Stimulated activated CD4-positive, alpha-beta T cell treated with anti-CD3 and anti-CD28 coated beads, TNF-alpha, amount 100 ng/mL, for 1 hour (primary cell): ENCODE measurements at places on chromosomes 5 and 9.
A peak's percentile ranks its signal among the peaks of the same experiment; 100 is the strongest.

- no peak for DNase-seq
Observed at GRCh38 chr5:32474209-32474854, 29.8 kb upstream of the ZFR start.

- DNase-seq = peak; percentile 19
Observed at GRCh38 chr9:128456613-128457061, 831 bp downstream of the ODF2 start.

DNA sequence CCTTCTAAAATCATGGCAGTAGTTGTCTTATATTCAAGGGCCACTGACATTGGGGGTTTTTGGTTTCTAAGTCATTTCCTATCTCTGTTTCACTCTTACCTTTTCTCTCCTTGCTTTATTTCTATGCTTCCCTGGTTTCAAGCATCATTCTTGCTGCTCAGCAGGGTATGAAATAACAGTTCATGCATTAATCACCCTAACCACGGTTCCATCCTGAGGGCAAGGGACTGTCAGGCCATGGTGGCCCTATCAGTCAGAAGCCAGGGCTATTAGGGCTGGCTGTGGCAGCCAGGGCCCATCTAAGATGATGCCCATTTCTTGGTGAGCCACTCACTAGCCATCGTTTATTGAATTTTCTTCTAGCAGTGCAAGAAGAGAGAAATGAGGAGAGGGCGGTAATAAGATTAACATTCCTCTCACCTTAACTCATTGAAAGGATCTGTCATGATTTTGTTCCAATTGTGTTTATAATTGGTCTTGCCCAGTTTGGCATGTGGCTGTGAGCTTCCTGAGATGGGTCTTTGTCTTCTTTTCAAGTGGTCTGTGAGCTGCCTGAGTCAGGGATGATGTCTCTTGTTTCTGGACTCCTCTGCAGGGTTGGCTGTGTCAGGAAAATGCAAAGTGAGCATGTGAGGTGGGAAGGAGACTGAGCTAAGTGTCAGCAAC is 45.2 kb downstream of the CYSTM1 start:
- no peak for DNase-seq

GRCh38 chr9:116318468-116319374 is 165.1 kb downstream of the PAPPA start:
- DNase-seq = no peak

DNA sequence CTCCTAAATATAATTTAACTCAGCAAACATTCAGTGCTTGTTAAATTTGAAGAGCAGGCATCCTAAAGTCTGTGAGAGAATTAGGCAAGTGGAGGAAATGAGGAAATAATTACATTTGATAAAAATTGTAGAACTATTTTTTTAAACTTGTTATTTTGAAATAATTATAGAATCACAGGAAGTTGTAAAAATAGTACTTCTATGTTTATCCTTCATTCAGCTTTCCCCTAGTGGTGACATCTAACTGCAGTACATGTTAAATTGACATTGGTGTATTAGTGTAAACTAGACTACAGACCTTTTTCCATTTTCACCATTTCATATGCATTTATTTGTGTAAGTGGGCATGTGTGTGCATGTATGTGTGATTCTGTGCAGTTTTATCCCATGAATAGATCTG is 51.6 kb downstream of the F2RL2 start:
- DNase-seq = no peak

DNA sequence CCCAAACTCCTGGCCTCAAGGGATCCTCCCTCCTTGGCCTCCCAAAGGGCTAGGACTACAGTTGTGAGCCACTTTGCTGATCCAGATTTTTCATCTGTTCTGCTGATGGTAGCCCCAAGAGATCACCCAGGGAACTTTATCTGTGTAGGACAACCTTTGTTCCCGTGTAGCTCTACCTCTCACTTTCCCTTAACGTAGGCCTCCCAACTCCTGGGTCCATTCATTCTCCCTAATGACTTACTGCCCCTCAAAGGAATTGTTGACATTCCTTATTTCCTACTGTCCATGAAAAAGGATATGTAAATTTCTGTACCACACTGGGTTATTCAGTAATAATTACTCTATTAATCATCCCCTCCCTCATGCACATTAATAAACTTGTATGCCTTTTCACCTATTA is 51.0 kb upstream of the PHF24 start:
- DNase-seq = no peak

DNA sequence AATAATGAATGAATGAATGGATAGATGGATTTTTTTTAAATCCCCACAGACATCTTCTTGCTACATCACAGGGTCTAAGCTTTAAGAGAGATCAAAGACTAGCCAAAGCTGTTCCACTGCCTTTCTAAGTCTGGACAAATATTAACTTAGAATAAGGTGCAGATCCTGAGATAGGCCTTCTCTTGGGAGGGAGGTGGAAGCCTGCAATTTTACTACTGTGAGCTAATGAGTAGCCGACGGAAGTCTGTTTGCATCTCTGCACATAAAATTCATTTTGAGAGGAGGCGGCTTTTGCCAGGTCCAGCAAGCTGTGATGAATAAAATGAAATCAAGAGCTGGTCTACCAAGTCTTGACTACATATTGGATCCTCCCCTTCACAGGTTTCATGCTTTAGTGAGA is 484.9 kb downstream of the TMEM38B start:
- DNase-seq = no peak

DNA sequence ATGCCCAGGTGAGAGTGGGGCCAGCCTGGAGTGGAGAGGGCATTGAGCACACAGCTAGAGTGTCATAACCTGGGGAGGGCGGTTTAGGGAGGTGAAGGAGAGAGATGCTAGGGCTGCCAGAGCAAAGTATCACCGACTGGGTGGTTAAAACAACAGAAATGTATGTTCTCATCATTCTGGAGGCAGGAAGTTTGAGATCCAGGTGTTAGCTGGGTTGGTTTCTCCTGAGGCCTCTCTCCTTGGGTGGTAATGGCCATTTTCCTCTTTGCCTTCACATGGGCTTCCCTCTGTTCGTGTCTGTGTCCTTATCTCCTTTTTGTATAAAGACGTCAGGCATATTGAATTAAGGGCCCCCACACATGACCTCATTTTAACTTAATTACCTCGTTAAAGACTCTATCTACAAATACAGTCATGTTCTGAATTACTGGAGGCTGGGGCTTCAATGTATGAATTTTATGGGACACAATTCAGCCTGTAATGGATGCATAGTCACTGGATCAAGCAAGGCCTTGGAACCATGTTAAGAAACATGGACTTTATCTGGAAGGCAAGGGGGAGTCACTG is 118.6 kb upstream of the IL12B start:
- DNase-seq = no peak

DNA sequence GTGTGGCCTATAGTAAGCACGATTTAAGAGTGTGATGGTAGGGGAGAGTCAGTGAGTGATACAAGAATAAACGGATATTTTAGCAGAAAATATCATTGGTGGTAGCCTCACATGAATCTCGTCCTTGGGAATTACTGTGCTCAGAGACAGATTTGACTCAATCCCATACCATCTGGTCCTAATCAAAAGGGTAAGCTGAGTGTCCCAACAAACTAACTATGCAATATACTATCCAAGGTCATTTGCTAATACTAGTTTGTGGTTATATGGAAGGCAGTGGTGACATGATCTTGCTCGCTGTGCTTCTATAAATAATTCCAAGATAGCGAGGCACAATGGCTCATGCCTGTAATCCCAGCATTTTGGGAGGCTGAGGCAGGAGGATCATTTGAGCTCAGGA is 103.2 kb downstream of the TRPM6 start:
- no peak for DNase-seq

GRCh38 chr9:4592886-4593285 is 69.2 kb upstream of the PLPP6 start:
- DNase-seq = no peak

- no peak for DNase-seq
Observed at GRCh38 chr5:3596857-3597166, 1.2 kb downstream of the IRX1 start.

- DNase-seq = no peak
Observed at GRCh38 chr5:43065387-43065947, 25.3 kb upstream of the ANXA2R start.

DNA sequence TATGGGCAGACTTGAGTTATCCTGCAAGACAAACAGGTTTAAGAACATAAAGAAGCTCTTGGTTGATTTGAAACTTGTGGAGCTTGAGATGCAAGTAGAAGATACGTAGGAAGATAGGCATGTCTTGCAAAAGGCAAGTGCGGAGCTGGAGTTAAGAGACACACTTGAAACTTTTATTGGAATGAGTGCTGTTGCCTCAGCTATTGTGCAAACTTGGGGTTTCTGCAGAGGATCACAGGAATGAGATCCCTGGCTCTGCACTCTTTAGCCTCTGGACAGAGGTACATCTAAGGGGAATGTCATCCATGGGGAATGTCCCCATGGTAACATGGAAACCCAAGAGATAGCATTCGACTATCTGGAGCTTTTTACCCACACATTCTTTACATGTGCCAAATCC is 121.1 kb downstream of the ADCY2 start:
- DNase-seq = no peak

- no peak for DNase-seq
Observed at GRCh38 chr5:157785801-157786200, 42.3 kb downstream of the LSM11 start.

- DNase-seq = no peak
Observed at GRCh38 chr9:71796100-71796767, 27.9 kb upstream of the CEMIP2 start.

GRCh38 chr9:91256235-91256634 is 105.5 kb downstream of the AUH start:
- DNase-seq = no peak

- no peak for DNase-seq
Observed at GRCh38 chr5:68264024-68264956, 48.7 kb downstream of the PIK3R1 start.

GRCh38 chr9:16100537-16101091 is 547.8 kb downstream of the CCDC171 start:
- no peak for DNase-seq

- DNase-seq = no peak
Observed at GRCh38 chr9:127311239-127311741, 46.7 kb downstream of the GARNL3 start.

- DNase-seq = no peak
Observed at GRCh38 chr5:15285901-15286583, 213.9 kb upstream of the FBXL7 start.

- no peak for DNase-seq
Observed at GRCh38 chr5:133967698-133968203, 674 bp downstream of the C5orf15 start.

- DNase-seq = no peak
Observed at GRCh38 chr9:6921315-6921714, 163.5 kb downstream of the KDM4C start.

- DNase-seq = no peak
Observed at GRCh38 chr5:132889501-132889900, 16.0 kb downstream of the LEAP2 start.

GRCh38 chr5:158658446-158659230 is 441.1 kb downstream of the EBF1 start:
- DNase-seq = no peak

- no peak for DNase-seq
Observed at GRCh38 chr5:40124367-40124766, 555.3 kb upstream of the PTGER4 start.

DNA sequence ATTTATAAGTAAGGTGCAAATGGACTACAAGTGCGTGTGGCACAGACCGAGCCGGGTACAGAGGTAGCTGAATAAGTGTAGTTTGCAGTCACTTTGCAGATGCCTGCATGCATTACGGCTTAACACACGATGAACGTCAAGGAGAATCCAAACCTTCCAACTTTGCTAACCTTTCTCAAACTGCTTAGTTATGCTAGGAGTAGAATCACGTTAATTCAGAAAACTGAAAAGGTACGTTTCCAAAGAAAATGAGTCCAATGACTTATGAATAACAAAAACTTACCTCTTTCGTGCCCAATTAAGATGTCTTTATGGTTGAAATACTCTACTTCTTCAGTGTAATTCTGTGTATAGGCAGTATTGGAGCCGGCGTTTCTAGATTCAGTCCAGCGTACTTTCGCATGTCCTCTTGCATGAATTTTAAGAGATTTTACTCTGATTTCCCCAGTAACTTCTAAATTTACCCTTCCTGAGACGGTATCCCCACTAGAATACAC is 539 bp downstream of the ARRDC3 start:
- no peak for DNase-seq

DNA sequence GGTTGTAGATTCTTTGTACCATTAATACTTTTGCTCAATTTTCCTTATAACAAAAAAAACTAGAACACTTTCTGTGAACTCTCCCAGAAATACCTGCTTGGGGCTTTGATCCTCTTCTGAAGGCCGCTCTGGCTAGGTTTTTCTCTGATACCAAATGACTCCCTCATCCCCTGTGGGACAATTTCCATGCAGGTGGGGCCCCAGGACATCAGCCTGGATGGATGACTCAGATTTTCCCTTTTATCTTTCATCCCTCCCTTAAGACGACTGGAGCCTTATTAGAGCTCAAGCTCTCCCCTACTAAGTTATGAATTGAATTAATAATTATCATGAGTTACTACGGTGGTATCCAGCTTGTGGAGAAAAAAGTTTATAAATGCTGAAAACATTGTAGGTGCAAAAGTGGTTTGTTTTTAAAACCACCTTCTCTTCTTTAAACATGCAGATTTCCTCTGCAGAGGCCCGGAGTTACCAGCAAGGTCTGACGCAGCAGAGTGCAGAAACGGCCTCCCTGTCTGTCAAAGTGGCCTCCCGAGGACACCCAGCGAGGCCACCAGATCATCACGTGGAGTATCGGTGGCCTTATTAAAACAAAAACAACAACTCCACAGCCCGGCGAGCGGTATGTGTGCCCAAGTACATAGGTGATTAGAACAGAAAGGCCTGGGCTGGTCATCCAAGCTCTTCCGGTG is 50.8 kb upstream of the IRX4 start:
- DNase-seq = no peak

GRCh38 chr5:56735849-56736641 is 79.3 kb upstream of the MAP3K1 start:
- DNase-seq = no peak

DNA sequence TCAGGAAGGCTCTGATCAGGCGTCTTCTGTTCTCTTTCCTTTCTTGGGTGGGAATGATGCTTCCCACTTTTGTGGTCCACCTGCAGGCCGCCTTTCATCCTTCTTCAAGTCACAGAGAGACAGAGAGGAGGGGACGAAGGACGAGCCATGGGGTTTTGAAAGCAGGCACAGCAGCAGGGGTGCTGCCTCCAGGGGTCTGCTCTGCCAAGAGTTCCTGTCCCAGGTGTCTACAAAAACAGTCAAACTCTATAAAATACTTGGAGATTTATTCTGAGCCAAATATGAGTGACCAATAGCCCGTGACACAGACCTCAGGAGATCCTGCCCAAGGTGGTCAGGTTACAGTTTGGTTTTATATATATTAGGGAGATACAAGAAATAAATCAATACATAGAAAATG is 34.5 kb upstream of the LCP2 start:
- DNase-seq = no peak

DNA sequence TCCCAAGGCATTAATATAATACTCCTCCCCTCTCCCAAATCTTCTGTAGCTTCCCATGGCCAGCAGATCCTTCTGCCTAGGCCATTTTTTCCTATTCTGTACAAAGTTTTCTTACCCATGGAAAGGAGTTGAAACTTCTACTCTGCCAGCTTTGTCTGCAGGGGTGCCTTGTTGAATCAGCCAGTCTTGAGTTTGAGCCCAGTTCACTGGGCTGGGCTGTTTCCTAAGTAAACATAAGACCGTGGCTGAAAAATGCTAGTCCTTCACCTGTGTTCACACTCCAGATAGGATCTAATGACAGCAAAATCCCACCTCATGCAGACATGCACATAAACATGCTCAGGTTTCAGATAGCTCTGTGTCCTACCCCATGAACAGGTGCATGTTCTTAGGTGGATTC is 10.4 kb downstream of the TEX48 start:
- DNase-seq = no peak

GRCh38 chr5:168947212-168947868 is 353.6 kb downstream of the SLIT3 start:
- DNase-seq = no peak
